Dermis blood vessel endothelial cell (primary cell): ENCODE measurements at places on chromosomes 11 and 22. TPM values are rescaled to one million over a fixed set of nuclear protein-coding genes. Genes with fewer than 3 reads are reported as not detected.

The LRRC55 gene
- 0.05 and 0.34 TPM in 2 replicates for total RNA-seq

The CYB5R2 gene
- 0.47 TPM in 1 of 2 replicates, not detected in the other for total RNA-seq

The GUCY1A2 gene
- total RNA-seq: under 0.01 and 0.17 TPM in 2 replicates

DNA sequence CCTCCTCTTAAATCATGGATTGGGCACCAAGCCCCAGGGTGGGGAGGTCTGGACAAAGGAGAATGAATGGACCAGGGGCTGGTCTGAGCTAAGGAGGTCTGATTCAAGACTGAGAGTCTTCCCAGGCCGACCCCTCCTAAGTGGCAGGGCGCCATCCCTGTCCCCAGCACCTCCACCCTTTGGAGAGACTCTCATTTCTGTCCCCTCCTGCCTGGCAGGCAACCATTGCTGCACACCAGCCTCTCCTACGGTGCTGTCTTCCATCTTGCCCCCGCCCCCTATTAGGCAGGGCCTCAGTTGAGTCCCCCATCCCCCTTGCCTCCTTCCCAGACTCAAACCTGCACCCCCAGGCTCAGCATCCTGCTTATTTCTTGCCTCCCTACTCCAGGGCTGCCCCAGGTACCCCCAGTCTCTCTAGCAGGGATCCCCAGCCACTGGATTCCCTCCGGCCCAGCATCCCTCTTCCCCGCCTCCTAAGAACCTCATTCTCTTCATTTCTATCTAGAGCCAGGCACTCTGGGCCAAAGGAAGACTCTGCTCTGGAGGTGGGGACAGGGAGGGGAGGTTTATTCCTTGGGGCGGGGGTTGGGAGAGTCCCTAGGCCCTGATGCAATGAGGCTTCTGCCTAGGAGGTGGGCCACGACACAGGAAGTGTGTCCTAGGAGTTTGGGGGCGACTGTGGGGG lies 1.7 kb upstream of the RCOR2 start:
- DNase-seq: no peak

DNA sequence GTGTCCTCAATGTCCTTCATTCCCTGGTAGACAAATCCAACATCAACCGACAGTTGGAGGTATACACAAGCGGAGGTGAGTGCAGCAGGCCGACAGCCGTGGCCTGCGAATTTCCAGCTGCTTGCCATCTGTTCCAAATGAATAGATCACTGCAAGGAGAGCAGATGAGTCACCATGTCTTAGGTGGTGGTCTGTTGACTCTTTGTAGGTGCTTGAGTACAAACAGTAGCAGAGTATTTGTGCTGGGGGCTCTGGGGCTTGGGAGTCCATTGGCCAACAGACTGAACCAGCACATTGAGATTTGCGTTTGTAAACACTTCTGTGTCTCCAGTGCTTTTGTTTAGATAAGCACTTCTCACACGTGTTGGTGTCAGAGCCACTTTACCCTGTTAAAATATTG lies 21.1 kb downstream of the EIF3L start:
- no peak for DNase-seq

GRCh38 chr11:113148076-113148475 lies 166.3 kb upstream of the TTC12 start:
- no peak for DNase-seq

DNA sequence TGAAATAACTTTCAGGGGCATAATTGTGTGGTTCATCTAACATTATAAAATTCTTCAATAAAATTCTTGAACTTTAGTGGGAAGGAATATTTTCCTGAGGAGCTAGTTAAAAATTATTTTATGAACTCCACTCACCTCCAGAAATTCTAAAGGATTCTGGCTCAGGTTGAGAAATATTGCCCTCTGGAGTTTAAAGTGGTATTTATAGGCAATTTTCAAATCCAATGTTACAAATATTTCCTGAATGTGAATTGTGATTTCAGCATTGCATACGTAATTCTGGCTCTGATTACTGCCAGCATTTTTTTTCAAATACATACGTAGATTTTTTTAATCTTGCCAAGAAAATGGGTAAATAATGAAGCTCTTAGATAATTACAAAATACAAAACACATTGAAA lies 598.2 kb upstream of the ANO3 start:
- DNase-seq: no peak

DNA sequence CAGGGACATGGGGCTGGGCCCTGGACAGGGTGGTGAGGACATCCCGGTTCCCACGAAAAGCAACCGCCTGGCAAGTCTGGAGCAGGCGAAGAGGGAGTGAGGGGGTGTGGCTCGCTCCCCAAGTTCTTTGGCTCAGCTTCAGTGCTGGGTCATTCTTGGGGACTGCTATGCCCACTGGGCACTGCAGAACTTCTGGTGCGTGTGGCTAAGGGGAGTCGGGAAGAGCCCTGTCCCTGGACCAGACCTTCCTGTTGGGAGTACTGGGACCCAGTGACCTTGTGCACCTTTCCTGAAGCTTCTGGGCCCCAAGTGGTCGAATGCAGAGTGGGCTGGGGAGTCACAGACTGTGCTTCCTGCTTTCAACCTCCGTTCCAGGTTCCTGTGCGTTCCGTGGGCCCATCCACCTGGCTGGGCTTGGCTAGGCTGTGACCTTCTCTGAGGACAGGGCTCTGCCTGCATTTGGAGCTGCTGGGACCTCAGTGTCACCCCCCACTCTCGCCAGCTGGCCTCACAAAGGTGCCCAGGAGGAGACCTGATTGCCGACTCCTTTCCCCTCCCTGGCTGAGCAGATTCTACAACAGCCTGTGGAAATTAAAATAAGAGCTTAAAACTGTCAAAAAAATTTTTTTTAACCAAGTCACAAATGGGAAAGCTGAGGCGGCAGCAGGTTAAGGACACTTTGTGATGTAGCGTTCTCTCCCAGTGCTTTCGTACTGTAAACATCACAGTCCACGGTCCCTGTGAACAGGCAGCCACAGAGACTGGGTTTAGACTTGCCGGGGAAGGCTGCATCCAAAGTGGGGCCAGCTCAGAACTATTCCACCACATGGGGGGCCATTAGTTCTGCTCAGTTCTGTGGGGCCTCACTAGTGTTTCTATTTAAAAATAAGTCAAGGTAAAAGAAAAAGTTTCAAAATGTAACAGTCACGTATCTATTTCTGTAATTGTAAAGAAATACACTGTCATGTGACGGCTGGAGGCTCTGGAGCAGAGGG lies 63.8 kb upstream of the WNT7B start:
- no peak for DNase-seq

- no peak for DNase-seq
Observed at GRCh38 chr11:19546325-19546724, 166.3 kb upstream of the NAV2 start.

GRCh38 chr11:115360186-115360824 lies 143.9 kb downstream of the CADM1 start:
- no peak for DNase-seq

DNA sequence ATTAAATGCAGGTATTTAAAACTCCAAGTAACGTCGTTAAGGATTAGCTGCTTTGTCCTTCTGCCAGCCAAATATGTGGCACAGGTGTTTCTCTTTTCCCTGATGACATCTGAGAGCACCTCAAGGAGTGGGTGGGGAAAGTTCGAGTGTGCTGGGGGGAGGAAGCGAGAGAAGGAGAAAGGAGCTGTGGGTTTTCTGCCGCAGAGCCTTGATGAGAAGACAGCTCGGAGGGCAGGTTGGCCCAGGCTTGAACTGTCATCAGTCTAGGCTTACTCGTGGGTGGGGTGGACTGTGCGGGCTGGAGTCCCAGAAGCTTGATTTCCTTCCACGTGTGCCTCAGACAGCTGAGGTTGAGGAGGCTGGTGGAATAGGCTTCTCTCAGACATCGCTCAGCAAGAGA lies 15.2 kb upstream of the SORL1-AS1 start:
- no peak for DNase-seq
